ENCODE measurements at places on chromosomes 11 and 22. TPM values are rescaled to one million over a fixed set of nuclear protein-coding genes. Genes with fewer than 3 reads are reported as not detected.
A peak's percentile ranks its signal among the peaks of the same experiment; 100 is the strongest.

DNA sequence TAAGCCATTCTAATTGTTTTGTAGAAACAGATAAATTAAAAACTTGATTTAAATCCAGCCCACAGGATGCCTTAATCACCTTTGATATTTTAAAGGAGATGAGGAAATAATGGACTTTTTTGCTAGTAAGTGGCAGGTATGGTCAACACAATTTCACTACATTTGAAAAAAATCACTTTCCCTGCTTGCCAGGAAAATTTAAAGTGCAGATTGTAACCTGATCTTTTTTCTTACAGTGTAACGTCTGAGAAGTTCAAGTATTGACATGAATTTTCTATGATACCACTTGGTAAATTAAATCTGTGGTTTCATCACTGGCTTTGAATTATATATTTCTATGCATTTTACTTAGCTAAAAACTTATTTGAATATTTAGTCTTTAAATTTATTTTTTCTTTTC lies 65.3 kb downstream of the ARHGEF12 start:
- DNase-seq: no peak

DNA sequence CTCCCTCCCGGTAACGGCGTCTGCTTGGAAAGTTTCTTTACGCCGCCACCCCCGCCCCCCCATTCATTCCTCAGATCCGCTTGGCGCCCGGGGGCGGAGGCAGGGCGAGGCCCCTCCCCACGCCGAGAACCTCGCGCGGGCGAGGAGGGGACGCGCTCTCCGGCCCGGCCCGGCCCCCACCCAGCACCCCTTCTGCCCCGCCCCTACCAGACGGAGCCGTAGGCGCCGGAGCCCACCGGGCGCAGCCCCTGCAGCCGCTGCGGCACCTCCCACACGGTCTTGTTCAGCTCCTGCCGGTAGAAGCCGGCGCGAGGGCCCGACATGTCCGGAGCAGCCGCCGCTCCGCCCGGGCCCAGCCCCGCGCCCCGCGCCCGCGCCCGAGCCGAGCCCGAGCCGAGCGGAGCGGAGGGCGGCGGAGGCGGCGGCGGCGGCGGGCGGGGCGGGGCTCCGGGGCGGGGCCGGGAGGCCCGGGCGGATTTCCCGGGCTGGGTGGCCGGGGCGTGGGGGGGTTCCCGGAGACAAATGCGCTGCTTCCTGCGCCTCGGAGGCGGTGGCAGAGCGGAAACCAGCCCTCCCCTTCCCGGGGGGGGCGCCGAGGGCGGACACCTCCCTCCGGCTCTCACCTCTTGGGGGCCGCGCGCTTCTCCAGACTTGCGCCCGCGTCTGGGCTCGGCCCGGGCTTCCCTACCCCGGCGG lies at the start of gene MAPK11:
Gene MAPK11, minus strand, starts transcription at position 411 of the 696 bp plus-strand sequence. Its CDS starts 88 bp downstream, at position 323.
- no peak for DNase-seq

DNA sequence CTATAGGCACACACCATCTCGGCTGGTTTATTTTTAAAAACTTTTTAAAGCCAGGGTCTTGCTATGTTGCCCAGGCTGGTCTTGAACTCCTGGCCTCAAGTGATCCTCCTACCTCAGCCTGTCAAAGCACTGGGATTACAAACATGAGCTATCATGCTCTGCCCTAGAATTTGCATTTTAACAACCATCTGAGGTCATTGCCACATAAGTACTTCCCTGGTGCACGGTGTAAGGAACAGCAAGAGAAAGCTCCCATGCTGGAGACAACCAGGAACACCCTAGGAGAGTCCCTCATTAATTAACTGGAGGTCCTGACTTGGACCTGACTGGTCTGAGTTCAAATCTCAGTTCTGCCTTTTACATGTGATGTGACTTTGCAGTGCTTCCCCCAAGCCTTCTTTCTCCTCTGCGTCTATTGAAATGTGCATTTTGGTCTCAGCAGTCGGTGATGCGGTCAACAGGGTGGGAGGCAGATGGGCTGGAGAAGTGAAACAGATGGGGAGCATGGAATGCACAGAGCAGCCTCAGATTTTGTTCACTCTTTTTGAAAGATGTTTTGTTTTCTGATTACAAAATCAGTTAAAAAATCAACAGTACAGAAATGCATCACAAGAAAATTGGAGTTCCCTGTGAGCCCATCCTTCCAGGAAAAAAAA lies 146.5 kb downstream of the MYO18B start:
- DNase-seq: no peak

DNA sequence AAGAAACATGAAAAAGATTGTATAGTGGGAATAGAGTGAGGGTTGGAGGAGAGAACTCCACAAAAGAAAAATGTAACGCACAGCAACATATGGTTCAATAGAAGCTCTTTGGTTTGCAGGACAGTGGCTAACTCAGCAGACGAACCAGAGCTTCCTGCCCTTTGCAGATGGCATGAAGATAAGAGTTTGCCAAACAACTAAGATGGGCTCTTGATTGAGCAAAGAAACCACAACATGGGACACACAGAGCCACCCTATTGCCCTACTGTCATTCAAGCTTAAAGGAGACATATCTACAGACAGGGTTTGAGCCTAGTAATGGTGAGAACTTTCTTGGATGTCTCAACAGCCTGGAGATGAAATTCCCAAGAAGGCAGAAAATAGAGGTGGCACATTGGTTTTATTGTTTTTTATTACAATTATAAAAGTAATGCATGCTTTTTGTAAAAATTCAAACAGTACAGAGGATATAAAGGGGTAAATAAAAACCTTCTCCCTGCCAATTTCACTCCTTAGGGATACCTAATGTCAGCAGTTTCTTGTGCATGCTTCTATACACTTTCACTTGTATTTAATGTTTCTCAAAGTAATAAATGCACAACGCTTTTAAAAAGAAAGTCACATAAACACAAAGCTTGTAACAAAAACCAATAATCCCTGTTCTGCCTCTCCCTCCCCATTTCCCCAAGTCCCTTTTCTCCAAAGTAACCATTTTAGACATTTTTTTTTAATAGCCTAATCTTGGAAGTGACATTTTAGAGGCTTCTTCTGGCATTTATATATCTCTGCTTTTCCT lies 63.7 kb downstream of the COPB1 start:
- no peak for DNase-seq

DNA sequence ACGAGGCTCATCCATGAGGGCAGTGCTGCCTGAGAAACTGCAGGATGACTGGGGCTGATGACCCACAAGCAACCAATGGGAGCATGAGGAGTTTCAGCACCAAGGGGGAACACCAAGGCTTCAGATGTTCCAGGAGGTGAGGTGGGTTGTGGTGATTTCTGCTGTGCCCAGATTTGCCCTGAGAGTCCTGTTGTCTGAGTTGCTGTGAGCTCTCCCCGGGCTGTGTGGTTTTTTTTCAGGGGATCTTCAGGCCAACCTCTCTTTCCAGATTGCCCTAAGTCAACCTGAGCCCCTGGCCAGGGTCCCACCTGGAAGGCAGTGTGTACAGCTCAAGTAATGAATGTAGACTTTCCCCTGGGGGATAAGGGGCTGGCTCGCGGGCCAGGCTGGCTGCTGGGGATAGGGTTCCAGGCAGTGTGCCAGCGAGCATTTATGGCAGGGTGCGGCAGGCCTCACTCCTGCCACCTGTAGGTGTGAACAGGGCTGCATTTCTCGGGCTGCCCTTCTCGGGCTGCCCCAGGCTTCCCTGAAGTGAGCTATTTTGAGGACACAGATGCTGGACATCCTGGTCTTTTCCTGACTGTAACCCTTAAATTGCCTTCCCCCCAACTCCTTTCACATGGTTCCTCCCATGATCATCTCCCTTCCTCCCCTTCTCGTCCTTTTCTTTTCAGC lies 9.8 kb downstream of the SLC22A6 start:
- DNase-seq: no peak

- no peak for DNase-seq
These were observed 611.1 kb downstream of the BRD1 start for GRCh38 chr22:49216579-49216978.

GSTT2 gene
- total RNA-seq: not detected

CTSW gene
- total RNA-seq: 0.29 TPM

APLNR gene
- total RNA-seq: 1.2 TPM

- DNase-seq: no peak
These were observed 2.0 kb downstream of the PDGFB start for GRCh38 chr22:39242595-39243438.

- DNase-seq: no peak
These were observed 221.7 kb upstream of the BLID start for GRCh38 chr11:122337704-122338103.

DNA sequence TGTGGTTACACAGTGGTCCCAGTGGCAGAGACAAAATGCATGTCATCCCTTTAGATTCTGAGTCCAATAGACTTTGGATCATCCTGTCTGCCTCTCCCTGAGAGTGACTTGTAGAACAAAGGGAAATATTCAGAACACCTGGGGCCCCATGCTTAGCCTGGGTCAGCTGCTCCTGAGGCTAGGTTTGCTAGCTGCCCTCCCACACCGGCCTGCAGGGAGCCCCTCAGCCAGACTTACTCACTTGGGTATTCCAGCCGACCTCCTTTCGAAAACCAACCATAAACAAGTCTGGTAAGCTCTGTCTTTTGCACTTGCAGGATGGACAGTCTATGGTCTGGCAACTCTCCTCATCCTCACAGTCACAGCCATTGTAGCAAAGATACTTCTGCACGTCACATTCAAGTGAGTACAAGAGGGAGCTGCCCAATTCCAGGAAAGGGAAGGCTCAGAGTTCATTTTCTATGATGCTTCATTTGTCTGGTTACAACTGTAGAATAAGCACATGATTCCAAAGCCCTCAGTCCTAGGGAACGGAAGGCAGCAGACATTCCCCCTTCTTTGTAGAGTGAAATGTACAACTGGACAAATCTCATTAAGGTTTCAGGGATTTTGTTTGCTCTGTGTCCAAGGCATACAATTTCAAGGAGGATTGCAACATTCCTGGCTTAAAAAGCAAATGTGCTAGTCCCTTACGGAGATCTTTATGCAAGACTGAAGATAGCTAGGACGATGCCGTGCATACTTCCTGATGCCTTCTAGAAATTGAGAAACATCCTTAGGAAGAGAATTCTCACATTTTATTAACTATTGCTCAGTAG lies 65.5 kb upstream of the EMID1 start:
- peak; percentile 65 for DNase-seq

TMEM109 gene
- total RNA-seq: 101 TPM

DNA sequence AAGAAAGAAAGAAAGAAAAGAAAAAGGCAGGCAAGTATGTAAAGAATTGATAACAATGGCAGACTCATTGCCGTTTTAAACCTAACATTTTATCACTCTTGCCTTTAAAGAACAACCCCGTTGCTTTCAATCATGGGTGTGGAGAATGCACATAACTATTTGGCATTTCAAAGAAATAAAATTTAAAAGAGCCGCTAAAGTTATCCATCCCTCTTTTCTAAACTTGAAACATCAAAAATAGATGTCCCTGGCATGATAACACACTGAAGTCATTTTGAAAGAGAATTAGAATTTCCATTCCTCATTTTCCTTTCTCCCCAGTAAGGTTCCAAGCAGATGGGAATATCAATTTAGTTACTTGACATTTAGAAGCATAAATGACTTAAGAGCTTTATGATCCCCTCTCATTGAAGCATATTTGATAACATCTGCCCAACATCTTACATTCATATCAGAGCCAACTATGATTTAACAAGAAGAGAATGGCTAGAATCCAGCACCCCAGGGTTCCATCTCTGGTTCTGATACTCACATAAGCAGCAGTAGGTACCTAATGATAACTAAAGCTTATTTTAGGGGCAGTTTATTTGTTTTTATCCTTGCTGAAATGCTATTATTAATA lies 529.6 kb upstream of the LRRC4C start:
- DNase-seq: no peak

MRGPRE gene
- total RNA-seq: not detected

ARHGAP8 gene
- total RNA-seq: 3.4 TPM

BEST1 gene
- 0.89 TPM for total RNA-seq

DNA sequence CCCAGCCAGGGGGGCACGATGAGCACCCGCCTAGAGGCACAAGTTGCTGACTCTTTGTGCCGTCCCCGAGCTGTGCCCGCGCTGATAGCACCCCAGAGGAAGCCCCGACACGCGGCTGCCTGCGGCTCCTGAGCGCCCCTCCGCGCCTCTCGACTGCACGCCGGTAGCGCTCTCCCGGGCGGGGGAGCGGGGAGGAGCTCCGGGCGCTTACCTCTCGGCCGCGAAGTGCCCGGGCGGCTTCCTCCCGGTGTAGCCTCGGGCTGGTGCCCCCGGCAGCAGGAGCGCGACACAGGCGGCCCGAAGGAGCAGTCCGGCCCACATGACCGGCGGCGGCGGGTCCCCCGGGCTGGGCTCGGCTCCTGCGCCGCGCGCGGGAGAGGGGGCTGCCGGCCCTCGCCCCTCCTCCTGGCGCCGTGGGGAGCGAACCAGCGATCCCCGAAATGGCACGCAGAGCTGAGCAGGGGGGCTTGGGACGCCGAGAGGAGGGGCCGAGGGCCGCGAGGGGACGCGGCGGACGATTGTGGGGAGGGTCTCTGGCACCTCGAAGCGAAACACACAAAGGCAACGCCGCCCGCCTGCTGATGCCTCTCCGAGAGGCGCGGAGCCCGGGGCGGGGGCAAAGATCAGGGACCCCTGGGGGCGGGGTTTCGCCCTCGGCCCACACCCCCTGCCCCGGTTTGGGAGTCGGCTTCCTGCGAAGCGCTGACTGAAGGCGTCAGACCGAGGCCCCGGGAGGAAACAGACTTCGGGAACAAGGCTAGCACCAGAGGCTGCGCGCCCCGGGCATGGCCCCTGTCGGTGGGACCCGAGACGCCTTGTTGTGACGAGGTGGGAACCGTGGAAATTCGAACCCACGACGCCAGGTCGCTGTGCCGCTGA lies at the start of gene VWCE:
Gene VWCE, minus strand, starts transcription at position 600 of the 879 bp plus-strand sequence. Its CDS starts 279 bp downstream, at position 321.
- DNase-seq: no peak

- DNase-seq: peak; percentile 45
These were observed 54.7 kb upstream of the KIRREL3 start for GRCh38 chr11:127055236-127055635.

APOC3 gene
- not detected for total RNA-seq

- no peak for DNase-seq
These were observed 26.1 kb downstream of the SNX19 start for GRCh38 chr11:130890039-130890745.

DNA sequence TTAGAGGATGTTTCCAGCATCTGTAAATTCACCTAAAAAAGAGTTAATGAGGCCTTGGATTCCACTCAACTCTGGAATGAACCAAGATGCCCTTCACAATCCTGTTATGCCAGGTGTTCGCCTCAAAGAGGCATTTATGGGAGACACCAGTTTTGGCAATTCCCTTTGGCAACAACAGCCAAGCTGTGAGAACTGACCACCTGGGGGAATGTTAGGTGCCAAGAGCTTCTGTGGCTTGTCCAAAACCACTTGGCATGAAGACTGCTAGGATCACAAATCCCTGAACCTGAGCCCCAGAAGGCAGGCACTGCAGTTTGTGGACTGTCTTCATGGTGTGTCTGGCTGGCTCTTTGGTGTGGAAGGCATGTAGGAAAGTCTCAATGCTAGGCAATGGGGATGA lies 164.4 kb upstream of the BDNF start:
- no peak for DNase-seq

KIRREL3 gene
- not detected for total RNA-seq
